ENCODE measurements at places on chromosomes 6 and 20.

DNA sequence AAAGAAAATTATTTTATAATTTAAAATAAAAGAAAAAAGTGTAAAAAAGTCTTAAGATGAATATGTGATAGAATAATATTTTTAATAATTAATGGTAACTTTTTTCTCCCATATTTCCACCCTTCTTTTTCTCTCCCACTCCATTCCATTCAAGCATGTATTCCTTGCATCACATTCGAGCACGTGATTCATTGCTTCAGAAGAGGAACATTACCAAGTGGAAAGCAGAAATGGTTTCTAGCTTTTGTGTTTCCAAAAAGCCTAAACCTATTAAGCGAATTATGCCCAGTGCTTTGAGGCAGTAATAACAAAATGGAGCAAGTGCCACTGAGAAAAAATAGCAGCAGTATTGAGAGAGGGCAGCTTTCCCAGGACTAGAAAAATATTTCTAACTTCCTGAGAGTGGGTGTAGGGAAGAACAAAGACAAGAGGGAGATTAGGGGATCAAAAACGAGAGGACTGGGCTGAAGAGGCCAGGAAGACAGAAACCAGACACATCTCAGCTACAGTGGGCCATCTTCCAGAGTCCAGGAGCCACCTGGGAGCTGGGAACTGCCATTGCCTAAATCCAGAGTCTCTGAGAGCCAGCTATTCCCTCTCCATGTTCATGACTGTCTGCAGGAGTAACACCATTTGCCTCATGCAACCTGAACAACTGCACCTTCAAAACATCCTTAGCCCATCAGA lies 15.0 kb upstream of the AKIRIN2 start:
- no peak for DNase-seq

- DNase-seq, result no peak
These were observed 45.2 kb downstream of the SCP2D1 start for GRCh38 chr20:18858816-18859215.

GRCh38 chr6:91173186-91173585 lies 586.3 kb upstream of the MAP3K7 start:
- DNase-seq, result no peak

DNA sequence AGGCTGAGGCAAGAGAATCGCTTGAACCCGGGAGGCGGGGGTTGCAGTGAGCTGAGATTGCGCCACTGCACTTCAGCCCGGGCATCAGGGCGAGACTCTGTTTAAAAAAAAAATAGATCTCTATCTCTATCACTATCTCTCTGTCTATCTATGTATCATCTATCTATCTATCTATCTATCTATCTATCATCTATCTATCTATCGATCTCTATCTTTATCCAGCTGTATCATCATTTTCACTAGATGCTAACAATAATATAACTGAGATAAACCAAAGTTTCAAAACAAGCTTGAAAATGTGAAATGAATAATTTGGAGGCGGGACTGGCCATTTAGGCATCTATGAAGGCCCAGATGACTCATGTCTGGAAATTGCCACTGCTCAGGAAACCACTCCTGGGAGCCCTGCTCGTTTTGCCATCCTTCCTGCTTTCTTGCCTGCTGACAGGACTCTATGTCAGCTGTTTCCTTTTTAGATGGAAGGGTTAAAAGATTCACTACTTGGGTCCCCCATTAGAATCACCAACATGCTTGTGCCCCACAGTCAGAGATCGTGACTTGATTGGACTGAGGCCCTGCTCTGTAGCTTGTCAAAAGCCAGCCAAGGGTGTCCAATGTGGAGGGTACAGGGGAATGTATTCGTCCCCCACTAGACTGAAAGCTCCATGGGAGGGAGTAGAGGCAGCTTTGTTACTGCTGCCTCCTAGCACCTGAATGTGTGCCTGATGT lies 61.7 kb downstream of the UTRN start:
- DNase-seq, result no peak

Data from activated T-cell treated with anti-CD3 and anti-CD28 coated beads for 24 hours (primary cell).